ENCODE measurements at places on chromosomes 11 and 22.

DNA sequence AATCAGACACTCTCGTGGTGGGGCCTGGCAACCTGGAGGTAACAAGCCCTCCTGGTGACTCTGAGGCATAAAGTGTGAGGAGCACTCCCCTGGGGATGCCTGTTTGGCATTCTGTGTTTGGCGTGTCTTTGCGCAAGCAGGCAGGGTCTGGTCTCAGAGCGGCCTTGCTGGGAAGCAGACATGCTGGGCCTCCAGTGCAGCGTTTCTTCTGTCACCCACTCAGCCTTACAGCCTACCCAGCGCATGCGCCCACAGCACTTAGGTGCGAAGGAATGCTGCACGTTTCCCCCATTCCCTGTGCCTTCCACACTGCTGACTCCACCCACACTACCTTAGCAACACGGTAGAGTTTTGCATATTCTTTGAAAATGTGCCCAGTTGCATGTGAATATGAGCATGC is 7.4 kb upstream of the CXCR5 start:
- DNase-seq, result peak; percentile 75

GRCh38 chr11:60498399-60498798 is 5.8 kb downstream of the MS4A12 start:
- DNase-seq, result no peak

GRCh38 chr11:61390161-61390560 is 2.2 kb upstream of the TMEM216 start:
- DNase-seq, result no peak

GRCh38 chr22:40310768-40311120 is 35.6 kb upstream of the ADSL start:
- DNase-seq, result no peak

GRCh38 chr22:19672054-19672776 is 42.1 kb upstream of the SEPTIN5 start:
- DNase-seq, result peak; percentile 4
